ENCODE measurements at places on chromosomes 2 and 18. TPM values are rescaled to one million over a fixed set of nuclear protein-coding genes. Genes with fewer than 3 reads are reported as not detected.

Gene KCNJ13
- 0.89 TPM for total RNA-seq

GRCh38 chr2:145652571-145653545 lies 1132.9 kb upstream of the ZEB2 start:
- no peak overlapping the region for H3K4me3 ChIP-seq
- H3K4me1 ChIP-seq: peaks cover 8% of the 10 kb centered on the region
- no peak overlapping the region for H3K27ac ChIP-seq
- H3K27me3 ChIP-seq: no peaks in the 10 kb centered on the region

DNA sequence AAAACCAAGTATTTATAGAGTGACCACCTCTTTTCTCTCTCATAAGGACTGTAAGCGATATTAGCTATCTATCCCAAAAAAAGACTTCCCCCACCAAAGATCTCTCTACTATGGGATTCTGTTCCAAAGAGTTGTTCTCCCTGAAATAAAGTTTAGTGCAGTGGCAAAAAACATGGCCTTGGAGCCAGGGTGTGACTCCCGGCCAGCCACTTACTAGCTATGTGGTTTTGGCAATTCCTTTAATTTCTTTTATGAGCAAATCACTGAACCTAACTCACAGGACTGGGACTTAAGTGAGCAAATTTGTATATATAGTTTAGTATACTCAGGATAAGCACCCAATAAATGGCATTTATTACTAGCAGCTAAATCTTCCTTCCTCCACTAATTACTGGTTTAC lies 42.6 kb downstream of the SESTD1 start:
- peaks cover 2% of the 10 kb centered on the region for H3K4me1 ChIP-seq
- no peak for DNase-seq
- no peak overlapping the region for H3K4me3 ChIP-seq
- no peaks in the 10 kb centered on the region for H3K27me3 ChIP-seq

DNA sequence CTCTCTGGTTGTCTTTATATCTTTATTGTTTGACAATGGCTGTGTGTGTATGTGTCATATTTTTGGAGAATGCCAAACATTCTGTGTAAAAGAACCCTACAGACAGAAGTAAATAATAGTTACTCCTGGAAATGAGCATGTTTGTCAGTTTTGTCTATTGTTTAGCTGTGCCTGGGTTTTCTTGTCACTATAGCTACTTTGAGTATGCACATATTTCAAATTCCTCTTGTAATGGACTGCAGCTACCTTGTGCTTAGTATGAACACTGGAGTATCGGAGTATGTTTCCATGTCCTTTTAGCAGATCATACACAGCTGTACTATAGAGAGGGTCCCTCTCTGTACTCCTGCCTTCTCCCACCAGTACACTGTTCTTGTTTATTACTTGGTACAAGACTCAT lies 58.0 kb upstream of the DOCK10 start:
- no peaks in the 10 kb centered on the region for H3K4me1 ChIP-seq
- H3K27ac ChIP-seq: no peak overlapping the region
- no peak overlapping the region for H3K4me3 ChIP-seq

DNA sequence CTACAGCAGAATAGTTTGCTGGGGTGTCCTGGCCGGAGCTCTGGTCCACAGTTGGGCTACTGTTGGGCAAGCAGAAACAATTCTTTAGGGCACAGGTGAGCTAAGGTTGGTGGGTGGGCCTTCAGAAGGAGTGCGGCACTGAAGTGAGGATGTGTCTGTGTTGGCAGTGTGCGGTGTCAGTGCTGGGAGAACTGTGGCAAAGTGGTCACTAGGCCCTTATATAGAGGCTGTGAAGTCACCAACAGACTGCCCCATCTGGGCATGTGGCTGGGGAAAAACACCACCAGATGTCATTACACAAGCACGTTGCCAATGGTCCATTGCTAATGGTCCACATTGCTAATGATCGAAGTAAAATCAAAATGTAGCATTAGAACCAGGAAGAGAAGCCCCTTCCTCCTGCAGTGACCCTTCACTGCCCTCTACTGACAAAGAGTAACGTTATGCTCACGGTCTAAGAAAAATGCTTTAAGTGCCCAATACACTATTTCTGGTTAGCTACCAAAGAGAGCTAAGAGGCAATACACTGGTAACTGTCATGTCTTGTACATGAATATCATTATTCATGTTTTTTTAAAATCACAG lies 21.3 kb downstream of the SCN1A start:
- no peak overlapping the region for H3K4me3 ChIP-seq
- H3K36me3 ChIP-seq: no peaks in the 10 kb centered on the region
- H3K27ac ChIP-seq: peak overlapping the region; percentile 84
- no peak for DNase-seq

- no peaks in the 10 kb centered on the region for H3K36me3 ChIP-seq
- peak within 1 kb of the TSS; percentile 48 for H3K4me3 ChIP-seq
- H3K4me1 ChIP-seq: peaks cover 6% of the 10 kb centered on the region
- H3K27me3 ChIP-seq: peaks cover 75% of the 10 kb centered on the region
These were observed at the start of gene TWIST2 for GRCh38 chr2:238847841-238848690. Gene TWIST2, plus strand, starts transcription at chr2:238848085. Its CDS starts 131 bp downstream, at chr2:238848216.

- H3K36me3 ChIP-seq: no peaks in the 10 kb centered on the region
- H3K4me1 ChIP-seq: peaks cover 9% of the 10 kb centered on the region
- peak; percentile 7 for DNase-seq
- peaks cover 14% of the 10 kb centered on the region for H3K27me3 ChIP-seq
- H3K27ac ChIP-seq: no peak overlapping the region
These were observed 27.5 kb downstream of the TMEM18 start for GRCh38 chr2:649426-650342.

- H3K4me1 ChIP-seq: peaks cover 27% of the 10 kb centered on the region
- peak overlapping the region; percentile 91 for H3K27ac ChIP-seq
- DNase-seq: no peak
- peak overlapping the region; percentile 22 for H3K4me3 ChIP-seq
These were observed 210.6 kb downstream of the IKZF2 start for GRCh38 chr2:212940816-212941215.

DNA sequence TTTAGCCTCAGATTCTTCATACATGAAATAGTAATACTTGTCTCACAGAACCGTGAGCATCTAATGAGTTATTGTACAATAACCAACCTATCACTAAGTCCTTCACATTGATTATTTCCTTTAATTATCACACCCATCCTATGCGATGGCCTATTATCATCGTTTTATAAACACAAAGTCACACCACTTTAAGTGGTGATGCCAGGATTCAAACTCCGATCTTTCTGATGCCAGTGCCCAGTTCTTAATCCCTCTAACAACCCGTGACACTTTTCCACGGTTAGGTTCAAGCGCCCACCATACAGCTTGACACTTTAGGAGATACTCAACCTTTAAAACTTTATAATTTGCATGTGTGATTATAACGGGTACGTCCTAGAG lies 523 bp upstream of the ALMS1 start:
- peaks cover 17% of the 10 kb centered on the region for H3K4me1 ChIP-seq
- peak overlapping the region; percentile 96 for H3K4me3 ChIP-seq
- DNase-seq: no peak
- peak overlapping the region; percentile 47 for H3K27ac ChIP-seq
- H3K36me3 ChIP-seq: no peaks in the 10 kb centered on the region

DNA sequence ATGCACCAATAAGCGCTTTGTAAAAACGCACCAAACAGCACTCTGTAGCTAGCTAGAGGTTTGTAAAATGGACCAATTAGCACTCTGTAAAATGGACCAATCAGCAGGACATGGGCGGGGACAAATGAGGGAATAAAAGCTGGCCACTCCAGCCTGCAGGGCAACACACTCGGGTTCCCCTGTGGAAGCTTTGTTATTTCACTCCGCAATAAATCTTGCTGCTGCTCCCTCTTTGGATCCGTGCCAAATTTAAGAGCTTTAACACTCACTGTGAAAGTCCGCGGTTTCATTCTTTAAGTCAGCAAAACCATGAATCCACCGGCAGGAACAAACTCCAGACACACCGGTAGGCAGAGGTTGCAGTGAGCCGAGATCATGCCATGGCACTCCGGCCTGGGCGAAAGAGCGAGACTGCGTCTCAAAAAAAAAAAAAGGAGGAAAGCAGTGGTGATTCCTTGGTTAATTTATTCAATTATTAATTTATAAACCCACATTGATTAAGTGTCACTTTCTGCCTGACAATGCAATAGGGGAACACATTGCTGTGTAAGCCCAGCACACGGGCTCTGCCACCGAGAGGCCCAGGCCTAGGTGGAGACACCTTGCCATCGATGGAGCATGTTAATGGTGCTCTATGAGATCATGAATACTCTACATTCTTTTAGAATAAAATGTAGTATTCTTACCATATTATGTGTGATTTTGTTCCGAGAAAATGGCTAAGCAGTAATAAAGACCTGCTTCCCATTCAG lies 687.6 kb upstream of the HS6ST1 start:
- H3K27me3 ChIP-seq: peaks cover 41% of the 10 kb centered on the region
- H3K36me3 ChIP-seq: no peaks in the 10 kb centered on the region
- H3K27ac ChIP-seq: no peak overlapping the region
- peaks cover 6% of the 10 kb centered on the region for H3K4me1 ChIP-seq

Gene ELOA2
- total RNA-seq: not detected

- H3K4me1 ChIP-seq: peaks cover 34% of the 10 kb centered on the region
- H3K36me3 ChIP-seq: no peaks in the 10 kb centered on the region
- H3K27ac ChIP-seq: no peak overlapping the region
- no peak overlapping the region for H3K4me3 ChIP-seq
- no peak for DNase-seq
- H3K27me3 ChIP-seq: peaks cover 36% of the 10 kb centered on the region
These were observed 208.8 kb upstream of the SALL3 start for GRCh38 chr18:78770823-78771139.

- H3K27me3 ChIP-seq: peaks cover 3% of the 10 kb centered on the region
- H3K4me3 ChIP-seq: no peak overlapping the region
- H3K36me3 ChIP-seq: no peaks in the 10 kb centered on the region
- H3K27ac ChIP-seq: no peak overlapping the region
- H3K4me1 ChIP-seq: peaks cover 1% of the 10 kb centered on the region
These were observed 110.6 kb upstream of the ACVR1 start for GRCh38 chr2:157986761-157987160.

GRCh38 chr18:34650121-34650545 lies 60.0 kb upstream of the DTNA start:
- H3K27me3 ChIP-seq: no peaks in the 10 kb centered on the region
- H3K4me3 ChIP-seq: no peak overlapping the region
- no peak overlapping the region for H3K27ac ChIP-seq
- H3K4me1 ChIP-seq: peaks cover 22% of the 10 kb centered on the region

Gene CAPN14
- total RNA-seq: 0.50 TPM

Gene LINC00305
- 1.6 TPM for total RNA-seq

Gene MFSD2B
- total RNA-seq: 1.2 TPM

DNA sequence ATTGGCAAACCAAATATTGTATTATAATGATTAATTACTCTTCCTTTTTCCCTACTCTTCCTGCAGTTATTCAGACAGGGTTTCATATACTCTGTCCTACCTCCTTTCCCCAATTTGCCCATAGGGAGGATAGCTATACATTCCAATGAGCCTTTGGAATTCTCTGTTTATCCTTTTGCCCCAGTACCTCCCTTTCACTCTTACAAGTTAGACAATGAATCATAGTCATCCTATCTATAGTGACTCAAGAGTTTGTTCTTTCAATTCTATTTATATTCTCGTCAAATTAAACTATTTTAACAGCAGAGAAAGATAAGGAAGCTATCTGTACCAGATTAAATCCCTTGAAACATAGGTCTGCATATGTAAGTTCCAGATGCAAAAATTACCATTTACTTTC lies 437.5 kb downstream of the NR4A2 start:
- DNase-seq: no peak
- H3K4me1 ChIP-seq: peaks cover 2% of the 10 kb centered on the region
- no peak overlapping the region for H3K4me3 ChIP-seq
- H3K36me3 ChIP-seq: no peaks in the 10 kb centered on the region

Gene ALPI
- total RNA-seq: not detected

Gene BOLL
- 0.22 TPM for total RNA-seq

DNA sequence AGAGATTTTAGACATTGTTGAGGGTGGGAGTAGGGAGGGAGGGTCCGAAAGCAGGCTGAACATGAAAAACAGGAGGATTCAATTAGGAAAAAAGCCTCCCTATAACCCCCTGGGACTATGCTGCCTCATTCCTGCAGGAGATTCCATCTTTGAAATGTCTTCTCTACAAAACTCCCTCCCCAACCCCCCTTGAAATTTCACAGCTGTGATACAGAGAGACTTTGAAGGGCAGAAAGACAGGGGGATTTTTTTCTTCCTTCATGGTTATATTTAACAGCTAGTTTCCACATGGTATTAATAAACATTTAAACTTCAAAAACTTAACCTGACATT lies 57.6 kb downstream of the TRIB2 start:
- peaks cover 15% of the 10 kb centered on the region for H3K27me3 ChIP-seq
- H3K4me1 ChIP-seq: no peaks in the 10 kb centered on the region
- H3K27ac ChIP-seq: no peak overlapping the region
- H3K4me3 ChIP-seq: no peak overlapping the region
- H3K36me3 ChIP-seq: no peaks in the 10 kb centered on the region

GRCh38 chr2:112162341-112162740 lies 24.2 kb downstream of the FBLN7 start:
- H3K27me3 ChIP-seq: no peaks in the 10 kb centered on the region
- H3K36me3 ChIP-seq: peaks cover 2% of the 10 kb centered on the region
- DNase-seq: no peak
- no peak overlapping the region for H3K4me3 ChIP-seq
- no peak overlapping the region for H3K27ac ChIP-seq
- H3K4me1 ChIP-seq: peaks cover 5% of the 10 kb centered on the region

Gene SCYGR4
- not detected for total RNA-seq
